ENCODE measurements at places on chromosomes 12 and 14.

GRCh38 chr12:9347328-9348127 lies 139.3 kb upstream of the PZP start:
- no peak for DNase-seq

GRCh38 chr14:30756594-30756993 lies 117.8 kb upstream of the COCH start:
- DNase-seq = no peak

- no peak for DNase-seq
Observed at GRCh38 chr14:64566651-64567122, 16.9 kb downstream of the PPP1R36 start.

DNA sequence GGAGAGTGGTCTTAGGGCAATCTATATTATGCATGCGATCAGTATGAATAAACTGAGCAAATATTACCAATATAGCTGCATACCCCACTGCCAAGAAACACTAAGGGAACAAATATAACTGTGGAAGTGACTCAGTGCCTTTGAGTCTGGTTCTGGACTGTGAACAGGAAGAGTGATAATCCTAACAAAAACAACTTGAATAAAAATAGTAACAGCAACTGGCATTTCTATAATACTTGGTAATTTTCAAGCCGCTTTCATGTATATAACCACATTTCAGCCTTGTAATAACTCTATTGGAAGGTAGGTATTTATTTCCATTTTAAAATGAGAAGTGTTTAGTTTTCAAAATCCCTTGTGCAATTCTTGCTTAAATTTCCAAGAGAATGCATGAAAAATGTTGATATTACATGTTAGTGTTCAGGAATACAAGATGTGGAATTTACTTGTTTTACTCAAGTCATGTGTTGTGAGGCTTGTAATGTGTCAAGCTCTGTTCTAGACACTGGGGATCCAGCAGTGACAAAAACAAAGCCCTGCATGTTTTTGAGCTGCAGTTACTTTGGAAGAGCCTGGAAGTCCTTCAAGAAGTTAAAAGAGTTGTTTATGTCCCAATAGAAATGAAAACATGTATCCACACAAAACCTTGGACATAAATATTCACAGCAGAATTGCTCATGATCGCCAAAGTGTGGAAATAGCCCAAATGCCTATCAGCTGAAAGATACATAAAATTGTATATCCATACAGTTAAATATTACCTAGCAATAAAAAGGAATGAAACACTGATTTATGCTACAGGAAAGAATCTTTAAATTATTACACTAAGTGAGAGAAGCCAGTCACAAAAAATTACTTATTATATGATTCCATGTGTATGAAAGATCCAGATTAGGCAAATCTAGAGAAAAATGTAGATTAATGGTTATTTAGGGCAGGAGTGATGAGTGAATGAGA lies 338.1 kb upstream of the TMEM132C start:
- DNase-seq = no peak

DNA sequence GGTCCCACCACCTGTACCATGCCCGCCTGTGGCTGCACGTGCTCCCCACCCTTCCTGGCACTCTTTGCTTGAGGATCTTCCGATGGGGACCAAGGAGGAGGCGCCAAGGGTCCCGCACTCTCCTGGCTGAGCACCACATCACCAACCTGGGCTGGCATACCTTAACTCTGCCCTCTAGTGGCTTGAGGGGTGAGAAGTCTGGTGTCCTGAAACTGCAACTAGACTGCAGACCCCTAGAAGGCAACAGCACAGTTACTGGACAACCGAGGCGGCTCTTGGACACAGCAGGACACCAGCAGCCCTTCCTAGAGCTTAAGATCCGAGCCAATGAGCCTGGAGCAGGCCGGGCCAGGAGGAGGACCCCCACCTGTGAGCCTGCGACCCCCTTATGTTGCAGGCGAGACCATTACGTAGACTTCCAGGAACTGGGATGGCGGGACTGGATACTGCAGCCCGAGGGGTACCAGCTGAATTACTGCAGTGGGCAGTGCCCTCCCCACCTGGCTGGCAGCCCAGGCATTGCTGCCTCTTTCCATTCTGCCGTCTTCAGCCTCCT lies 1.1 kb downstream of the INHBE start:
- DNase-seq = peak; percentile 73

- no peak for DNase-seq
Observed at GRCh38 chr12:115828168-115828567, 449.3 kb downstream of the MED13L start.

GRCh38 chr12:49201595-49202295 lies 12.9 kb upstream of the TUBA1A start:
- DNase-seq = peak; percentile 17

GRCh38 chr12:50620109-50620977 lies 115.6 kb downstream of the DIP2B start:
- DNase-seq = peak; percentile 63

DNA sequence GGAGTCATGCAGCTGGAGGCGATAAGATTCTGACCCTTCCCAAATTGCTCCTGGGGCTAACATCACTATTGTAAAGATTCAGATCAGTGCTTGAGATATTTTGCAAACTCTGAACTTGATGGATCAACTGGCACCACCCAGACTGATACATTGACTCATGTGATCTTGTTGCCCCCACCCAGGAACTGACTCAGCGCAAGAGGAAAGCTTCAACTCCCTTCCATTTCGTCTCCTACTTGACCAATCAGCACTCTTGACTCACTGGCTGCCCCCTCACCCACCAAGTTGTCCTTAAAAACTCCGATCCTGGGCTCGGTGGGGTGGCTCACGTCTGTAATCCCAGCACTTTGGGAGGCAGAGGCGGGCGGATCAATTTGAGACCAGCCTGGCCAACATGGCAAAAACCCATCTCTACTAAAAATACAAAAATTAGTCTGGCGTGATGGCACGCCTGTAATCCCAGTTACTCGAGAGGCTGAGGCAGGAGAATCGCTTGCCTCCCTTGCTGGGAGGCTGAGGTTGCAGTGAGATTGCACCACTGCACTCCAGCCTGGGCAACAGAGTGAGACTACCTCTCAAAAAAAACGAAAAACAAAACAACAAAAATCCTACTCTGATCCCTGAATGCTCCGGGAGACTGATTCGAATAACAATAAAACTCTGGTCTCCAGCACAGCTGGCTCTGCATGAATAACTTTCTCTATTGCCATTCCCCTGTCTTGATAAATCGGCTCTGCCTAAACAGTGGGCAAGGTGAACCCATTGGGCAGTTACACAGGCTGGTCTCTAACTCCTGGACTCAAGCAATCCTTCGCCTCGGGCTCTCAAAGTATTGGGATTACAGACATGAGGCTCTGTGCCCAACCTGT lies 9.8 kb upstream of the ARF6 start:
- DNase-seq = no peak

- DNase-seq = no peak
Observed at GRCh38 chr12:22283006-22283506, 51.5 kb downstream of the ST8SIA1 start.

DNA sequence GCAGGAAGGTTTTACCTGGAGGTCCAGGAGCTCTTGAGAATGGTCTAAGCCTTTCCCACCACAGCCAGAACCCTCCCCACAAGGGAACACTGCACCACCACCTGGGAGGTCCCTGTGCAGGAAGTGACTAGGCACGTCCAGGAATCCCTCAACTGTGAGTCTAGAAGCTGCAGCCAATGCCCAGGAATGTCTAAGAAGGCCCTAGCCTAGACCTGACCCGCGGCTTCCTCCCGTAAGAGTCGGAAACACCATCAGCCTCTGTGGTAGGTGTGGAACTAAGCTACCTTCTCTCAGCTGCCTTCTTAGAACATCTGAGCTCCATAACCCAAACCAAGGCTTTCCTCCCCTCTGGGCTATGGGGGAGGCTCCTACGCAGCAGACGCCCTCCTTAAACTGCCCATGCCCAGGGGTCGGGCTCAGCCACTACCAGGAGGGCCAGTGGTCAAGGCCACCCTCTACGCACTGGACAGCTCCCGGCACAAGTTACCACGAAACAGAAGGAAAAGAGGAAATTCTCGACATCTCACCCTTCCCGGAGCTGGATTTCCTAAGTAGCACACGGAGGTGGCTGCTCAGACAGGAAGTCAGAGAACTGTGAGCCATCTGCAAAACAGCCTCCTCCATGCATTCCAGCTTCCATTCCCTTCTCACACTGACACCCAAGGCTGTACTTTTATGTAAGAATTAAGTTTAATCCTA lies 25.5 kb downstream of the ZFYVE21 start:
- no peak for DNase-seq

DNA sequence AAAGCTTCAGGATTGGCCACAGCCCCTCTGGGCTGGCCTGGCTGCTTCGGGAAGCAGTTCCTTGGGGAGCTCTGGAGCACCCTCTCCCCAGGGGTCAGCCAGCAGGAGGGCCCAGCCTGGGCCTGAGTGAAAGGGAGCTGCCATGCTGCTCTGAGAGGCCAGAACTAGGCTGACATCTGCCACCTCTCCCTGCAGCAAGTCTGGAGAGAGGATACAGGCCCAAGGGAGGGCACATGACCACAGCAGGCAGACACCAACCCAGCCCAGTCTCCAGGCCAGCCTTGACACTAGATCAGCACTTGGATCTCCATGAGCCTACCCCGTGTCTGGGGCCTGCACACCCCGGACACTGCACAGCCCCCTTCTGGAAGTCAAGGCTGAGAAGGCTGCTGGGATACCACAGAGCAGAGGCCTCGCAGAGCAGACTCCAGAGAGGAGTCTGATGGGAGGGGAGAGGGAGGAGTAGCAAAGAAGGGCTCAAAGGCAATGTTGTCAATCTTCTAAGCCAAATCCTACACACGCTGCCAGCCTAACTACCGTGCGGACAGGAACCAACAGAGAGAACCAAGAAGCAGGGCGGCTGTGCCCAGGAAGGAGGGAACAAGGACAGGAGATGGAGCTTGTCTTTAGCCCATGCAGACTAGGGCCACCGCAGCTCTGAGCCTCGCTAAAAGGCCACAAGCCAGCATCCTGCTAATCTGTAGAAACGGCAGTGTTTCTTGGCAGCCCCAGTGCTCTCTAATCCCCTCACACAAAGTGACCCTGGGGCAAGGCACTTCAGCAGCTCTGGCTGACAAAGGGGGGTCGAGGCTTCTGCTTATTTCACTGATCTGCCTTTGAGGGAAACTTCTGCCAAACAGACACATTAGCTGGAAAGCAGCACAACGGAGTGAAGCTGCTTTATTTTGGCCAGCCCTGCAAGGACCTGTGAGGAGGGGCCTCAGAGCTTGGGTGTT lies 12.9 kb downstream of the COL2A1 start:
- no peak for DNase-seq

DNA sequence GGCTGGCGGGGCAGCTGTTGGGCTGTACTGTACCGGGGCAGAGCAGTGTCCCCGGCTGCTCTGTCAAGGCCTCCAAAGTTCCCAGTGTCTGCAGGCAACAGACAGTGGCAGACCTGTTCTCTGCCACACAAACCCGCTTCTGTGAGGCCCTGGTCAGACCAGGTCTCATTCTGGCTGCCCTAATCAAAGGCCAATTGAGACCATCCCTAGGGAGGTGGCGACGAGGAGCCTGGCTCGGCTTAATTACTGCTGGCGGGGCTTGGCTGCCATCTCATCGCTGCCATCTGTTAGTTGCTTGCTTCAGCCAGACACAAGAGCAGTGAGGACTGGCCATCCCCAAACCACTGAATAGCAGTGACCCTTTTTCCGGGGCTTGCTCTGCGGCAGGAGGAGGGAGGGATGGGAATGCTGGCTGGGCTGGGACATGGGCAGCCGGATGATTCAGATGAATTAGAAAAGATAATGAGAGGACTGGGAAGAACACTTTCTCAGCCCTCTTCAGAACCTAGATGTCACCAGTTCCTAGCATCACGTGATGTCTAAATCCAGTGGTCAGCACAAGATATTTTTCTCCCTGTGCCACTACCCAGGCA lies 24.5 kb downstream of the ERG28 start:
- DNase-seq = no peak

DNA sequence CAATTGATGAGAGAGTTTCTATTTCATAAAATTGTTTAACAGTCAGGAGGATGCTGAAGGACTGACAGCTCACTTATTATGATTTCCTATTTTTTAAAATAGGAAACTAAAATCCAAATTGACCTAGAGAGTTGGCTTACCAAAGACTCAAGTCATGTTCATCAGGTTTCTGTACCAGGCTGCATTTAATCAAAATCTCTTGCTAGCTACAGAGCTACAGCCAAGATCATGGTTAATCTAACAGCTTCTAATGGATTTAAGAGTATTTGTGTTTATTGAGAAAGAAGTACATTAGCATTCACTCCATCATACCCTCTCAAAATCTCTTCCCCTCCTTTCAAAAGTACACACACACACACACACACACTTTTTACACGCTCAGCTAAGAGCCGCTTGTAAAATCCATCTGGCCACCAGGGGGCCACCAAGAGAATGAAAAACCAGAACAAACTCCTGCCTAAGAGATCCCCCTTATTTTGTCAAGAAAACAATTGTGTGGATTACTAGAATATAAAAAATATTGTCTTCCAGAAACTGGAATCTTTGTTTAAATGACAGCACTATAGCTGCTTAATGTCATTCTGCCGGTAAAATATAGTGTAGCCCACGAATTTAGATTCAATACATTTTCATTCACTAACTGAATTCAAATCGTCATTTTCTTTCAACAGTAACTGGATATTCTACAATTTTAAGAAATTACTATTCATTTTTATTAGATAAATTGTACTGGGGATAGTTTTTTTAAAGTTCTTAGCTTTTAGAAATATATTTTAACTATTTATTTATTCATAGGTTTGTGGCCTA lies 334.0 kb downstream of the BTG1 start:
- DNase-seq = peak; percentile 62

All from activated CD4-positive, alpha-beta T cell treated with anti-CD3 and anti-CD28 coated beads, Interleukin-2, amount 50 U/mL, for 16 hours (primary cell).